ENCODE measurements at places on chromosomes 7 and 10.

DNA sequence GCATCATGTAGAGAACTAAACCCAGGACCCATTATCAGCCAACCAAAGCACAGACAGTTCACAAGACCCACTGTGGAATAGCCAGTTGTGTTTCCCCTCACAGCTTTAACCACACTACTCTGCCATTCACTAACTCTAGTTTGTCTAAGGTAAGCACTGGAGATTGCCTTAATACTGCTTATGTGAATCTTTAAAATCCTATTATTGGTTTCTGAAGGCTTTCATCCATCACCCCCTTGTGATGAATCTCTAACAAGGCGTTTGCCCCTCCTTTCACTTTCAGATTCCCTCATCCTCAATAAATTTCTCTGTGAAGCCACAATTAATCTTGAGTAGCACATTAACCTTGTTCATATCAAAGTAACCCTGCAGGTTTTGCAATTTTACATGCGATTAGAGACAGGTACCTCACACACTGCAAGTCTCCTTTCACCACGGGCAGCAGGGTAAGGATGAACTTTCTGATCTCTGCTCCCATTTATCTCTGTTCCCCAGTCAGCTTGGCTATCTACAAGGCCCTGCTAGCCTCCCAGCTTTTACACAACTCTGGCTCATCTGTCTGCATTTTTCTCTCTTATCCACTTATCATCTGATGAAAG is 785.6 kb downstream of the REEP3 start:
- DNase-seq: no peak

DNA sequence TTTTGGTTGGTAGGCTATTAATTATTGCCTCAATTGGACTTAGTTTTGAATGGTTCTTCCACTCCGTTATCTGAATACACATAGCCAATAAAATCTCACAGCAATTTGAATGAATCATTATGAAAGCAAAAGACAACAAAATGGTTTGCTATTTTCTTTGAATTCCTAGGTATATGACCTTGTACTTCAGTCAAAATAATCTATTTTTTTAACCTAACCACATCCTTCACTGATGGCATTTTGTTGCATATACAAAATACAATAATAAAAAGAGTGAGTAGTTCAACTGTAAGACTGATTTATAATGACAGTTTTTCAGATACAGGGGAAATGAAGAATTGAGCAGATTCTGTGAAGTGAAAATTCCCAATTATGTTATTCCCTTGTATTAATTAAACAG is 433.1 kb downstream of the HTR7 start:
- DNase-seq: no peak

GRCh38 chr10:11009471-11010308 is 8.0 kb upstream of the CELF2 start:
- no peak for DNase-seq

DNA sequence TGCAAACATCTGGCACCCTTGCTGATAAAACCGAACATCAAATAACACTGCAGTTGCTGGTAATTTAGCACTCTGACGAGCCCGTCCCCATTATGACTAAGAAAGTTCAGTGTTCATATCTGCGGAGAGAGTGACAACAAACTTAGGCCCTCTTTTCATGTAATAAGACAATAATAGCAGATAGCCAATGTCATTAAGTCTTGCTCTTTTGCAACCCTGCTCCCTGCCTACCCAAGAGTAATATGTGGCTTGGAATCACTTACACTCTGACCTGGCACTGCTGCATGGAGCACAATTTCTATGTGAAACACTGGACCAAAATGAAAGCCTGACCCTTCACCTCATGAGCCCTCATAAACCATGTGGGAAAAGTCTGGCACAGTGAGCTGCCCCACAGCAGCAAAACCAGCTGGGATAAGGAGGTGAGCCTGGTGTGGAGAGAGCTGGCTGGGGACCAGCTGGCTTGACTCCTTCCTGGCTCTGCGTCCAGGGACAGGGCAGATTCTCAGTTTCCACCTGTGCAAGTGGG is 86.5 kb downstream of the HIPK2 start:
- DNase-seq: no peak

GRCh38 chr10:133157662-133158436 is 2.2 kb upstream of the KNDC1 start:
- DNase-seq: no peak

GRCh38 chr7:34277803-34278199 is 372.5 kb downstream of the BMPER start:
- no peak for DNase-seq

DNA sequence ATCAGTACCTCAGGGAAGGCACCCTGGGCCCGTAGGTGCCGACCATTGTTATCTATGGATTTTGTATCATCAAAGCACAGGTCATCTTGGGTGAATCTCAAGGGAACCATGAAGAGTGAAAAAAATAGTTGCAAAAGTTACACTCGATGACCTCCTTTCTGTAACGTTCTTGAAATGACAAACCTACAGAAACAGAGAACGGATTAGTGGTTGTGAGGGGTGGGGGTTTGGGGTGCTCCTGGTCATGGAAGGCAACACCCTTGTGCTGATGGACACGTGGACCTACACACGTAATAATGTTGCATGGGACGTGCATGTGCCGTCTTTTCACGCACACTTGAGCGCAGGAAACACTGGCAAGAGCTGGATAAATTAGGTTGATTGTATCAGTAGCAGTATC is 655.9 kb downstream of the SDK1 start:
- no peak for DNase-seq

DNA sequence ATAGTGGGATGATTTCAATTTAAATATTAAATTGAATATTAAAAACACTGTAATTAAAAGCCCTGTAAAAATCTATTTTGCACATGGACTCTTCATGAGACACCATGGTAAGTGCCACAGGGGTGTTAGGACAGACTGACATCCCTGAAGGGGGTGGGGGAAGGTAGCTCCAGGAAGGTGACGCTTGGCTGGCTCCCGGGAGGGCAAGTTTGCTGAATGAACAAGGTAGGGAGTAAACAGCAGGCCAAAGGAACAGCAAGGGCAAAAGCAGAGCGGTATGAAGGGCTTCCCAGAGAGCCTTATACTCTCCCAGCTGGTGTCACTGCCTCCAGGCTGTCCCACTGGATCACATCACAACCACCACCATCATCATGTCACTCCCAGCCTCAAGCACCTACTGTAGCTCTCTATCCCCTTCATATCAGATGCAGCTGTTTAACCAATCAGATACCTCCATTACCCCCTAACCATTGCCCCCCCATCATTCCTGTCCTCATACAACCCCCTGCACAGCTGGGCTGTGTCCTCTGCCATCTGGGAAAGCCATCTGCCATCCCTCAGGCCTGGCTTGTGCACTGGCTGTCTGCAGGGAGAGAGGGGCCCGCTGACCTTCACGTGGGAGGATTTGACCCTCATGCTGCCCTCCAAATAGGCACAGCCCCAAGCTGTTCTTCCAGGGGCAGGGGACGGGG is 19.5 kb downstream of the HSPA12A start:
- DNase-seq: no peak

GRCh38 chr7:27107391-27108381 is 5.2 kb upstream of the HOXA2 start:
- no peak for DNase-seq

DNA sequence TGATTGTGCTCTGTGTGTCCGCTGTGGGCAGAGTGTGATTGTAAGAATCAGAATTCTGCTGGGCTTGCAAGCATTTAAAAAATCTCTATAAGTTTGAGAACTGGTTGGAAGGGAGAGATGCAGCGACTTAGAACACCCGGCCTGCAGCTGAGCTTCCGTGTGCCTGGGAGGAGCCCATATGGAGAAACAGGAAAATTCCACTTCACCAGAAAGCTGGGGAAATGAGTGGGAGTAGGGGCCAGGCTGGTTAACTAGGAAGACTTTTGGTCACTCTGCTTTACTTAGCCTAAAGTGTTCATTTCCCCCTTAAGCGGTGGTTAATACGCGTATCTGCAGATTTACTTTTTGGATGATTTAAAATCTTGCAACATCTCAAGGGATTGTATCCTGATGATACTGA is 72.2 kb downstream of the TCF7L2 start:
- DNase-seq: no peak

GRCh38 chr10:131636841-131637724 is 263.7 kb upstream of the PPP2R2D start:
- no peak for DNase-seq

DNA sequence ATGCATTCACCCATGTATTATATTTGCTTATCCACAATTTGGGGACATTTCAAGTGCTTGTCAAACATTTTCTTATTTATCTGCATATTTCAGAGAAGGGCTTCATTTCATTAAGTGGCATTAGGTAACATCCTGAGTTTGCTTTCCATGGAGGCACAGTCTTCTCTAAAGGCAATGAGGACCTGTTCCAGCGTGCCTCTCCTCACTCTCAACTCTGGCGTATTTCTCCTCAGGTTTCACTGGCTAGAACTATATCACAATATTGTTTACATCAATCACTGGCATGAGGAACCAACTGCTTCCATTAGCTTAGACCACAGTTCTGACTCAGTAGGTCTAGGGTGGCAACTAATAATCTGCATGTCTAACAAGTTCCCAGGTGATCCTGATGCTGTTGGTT is 177.2 kb downstream of the TAX1BP1 start:
- no peak for DNase-seq

DNA sequence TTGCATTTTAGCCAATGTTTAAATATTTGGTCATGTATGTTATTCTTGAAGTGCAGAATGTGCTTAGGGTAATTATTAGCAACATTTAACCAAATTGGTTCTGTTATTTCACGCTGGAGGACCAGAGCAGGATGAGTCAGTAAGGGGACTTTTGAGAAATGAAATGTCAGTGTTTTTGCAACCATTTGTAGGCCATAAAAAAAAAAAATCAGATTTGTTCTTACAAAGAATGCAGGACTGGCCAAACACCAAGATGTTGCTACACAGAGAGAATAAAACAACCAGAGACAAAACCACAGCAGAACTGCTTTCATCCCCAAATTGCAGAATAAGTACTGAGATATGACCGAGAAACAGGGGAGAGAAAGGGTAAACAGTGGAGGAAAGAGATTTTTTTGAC is 62.1 kb downstream of the TPST1 start:
- DNase-seq: peak; percentile 89

- DNase-seq: no peak
Observed at GRCh38 chr7:36562121-36562520, 162.2 kb downstream of the AOAH start.

DNA sequence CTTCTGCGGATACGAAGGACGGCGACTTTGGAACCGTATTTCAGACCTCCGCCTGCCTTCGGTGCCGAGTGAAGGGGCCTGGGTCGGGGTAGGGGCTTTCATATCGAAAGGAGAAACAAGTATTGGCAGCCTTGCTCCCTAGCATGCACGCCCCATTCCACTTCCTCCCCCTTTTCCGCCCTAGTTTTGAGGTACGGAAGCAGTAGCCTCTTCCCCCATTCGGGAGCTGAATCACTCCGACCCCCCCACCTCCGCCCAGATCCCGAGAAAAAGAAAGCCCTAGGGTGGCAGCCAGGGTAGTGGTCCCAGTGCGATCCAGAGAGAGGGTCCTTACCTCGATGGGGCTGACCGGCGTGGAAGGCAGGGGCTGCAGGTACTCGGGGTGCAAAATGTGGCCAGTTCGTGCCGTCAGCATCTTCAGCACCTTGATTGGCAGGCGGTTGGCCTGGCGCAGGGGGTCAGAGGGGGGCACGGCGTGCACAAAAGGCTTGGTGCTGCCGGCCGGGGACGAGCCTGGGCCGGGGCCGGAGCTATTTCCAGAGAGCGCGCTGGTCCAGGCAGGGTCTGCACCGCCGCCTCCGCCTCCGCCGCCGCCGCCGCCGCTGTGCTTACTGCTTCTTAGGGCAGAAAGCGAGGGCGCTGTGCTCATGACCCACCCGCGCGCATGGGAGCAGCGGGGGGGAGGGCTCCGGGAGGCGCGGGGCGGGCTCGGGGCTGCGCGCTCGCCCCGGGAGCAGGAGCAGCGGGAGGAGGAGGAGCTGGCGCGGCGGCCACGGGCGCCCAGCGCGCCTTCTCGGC is 594 bp downstream of the ZNF503 start:
- DNase-seq: no peak

DNA sequence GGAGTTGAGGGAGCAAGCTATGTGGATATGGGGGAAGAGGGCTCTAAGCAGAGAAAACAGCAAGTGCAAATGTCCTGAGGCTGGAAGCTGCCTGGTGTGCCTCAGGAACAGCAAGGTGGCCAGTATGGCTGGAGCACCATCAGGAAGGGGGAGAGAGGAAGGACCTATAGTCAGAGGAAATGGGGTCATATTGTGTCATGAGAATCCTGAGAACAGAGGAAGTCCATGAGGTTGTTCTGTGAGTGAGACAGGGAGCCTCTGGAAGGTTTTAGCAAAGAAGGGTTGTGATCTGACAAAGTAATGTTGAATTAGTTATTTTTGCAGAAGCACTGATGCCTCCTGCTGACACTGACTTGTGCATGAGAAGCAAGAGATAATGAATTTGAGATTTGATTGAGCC is 204.3 kb downstream of the PTEN start:
- DNase-seq: no peak

GRCh38 chr10:10520491-10521385 is 496.9 kb upstream of the CELF2 start:
- DNase-seq: no peak

- no peak for DNase-seq
Observed at GRCh38 chr10:61398366-61399129, 54.6 kb downstream of the TMEM26 start.

GRCh38 chr7:17275749-17276671 is 22.4 kb upstream of the AHR start:
- peak; percentile 87 for DNase-seq

- DNase-seq: no peak
Observed at GRCh38 chr10:87761892-87762291, 56.1 kb downstream of the ATAD1 start.

GRCh38 chr7:50619684-50620083 is 54.5 kb upstream of the DDC start:
- DNase-seq: no peak

DNA sequence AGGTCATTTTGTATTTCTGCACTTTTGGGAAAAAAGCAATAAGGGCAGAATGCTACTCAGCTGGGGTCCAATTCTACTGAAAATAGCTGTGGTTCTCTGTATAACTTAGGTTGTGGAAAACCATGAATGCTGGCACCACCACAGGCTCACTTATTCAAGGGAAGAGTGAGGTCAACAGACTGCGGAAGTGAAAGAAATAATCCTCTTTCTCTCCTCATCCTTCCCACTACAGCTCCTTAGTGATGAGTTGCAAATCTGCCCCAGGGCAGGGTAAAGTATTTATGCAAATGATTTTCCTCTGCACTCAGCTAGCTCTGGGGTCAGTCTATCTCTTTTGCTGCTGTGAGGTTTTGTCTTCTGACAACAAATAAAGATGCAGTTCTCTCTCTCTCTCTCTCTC is 74.1 kb upstream of the PTPRZ1 start:
- DNase-seq: no peak

GRCh38 chr10:123870260-123870659 is 21.3 kb downstream of the CPXM2 start:
- DNase-seq: no peak

- DNase-seq: no peak
Observed at GRCh38 chr7:156152390-156152789, 340.1 kb upstream of the SHH start.

DNA sequence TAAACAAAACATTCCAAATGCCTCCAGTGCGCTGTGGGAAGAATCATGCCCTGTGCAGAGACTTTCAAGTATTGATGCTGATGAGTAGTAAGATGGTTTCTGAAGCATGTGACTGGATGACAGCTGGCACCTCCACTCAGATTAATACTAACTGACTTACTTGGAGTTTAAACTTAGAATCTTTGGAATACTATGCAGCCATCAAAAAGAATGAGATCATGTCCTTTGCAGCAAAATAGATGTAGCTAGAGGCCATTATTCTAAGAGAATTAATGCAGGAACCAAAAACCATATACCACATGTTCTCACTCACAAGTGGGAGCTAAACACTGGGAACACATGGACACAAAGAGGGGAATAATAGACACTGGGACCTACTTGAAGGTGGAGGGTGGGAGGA is 73.8 kb upstream of the CHCHD3 start:
- DNase-seq: no peak

- no peak for DNase-seq
Observed at GRCh38 chr7:80768756-80769155, 130.3 kb downstream of the CD36 start.

All from fibroblast of skin of left biceps (primary cell).